ENCODE measurements at places on chromosomes 3 and 15. TPM values are rescaled to one million over a fixed set of nuclear protein-coding genes. Genes with fewer than 3 reads are reported as not detected.

The SLC12A8 gene
- 2.0 TPM for total RNA-seq

The KLF15 gene
- total RNA-seq = 5.7 TPM

- DNase-seq = no peak
These were observed 9.9 kb downstream of the CHDH start for GRCh38 chr3:53836084-53836872.

- DNase-seq = no peak
These were observed 22.3 kb upstream of the ALDH1L1 start for GRCh38 chr3:126202680-126203079.

GRCh38 chr3:15102256-15102655, 3.3 kb upstream of the RBSN start:
- DNase-seq = no peak

DNA sequence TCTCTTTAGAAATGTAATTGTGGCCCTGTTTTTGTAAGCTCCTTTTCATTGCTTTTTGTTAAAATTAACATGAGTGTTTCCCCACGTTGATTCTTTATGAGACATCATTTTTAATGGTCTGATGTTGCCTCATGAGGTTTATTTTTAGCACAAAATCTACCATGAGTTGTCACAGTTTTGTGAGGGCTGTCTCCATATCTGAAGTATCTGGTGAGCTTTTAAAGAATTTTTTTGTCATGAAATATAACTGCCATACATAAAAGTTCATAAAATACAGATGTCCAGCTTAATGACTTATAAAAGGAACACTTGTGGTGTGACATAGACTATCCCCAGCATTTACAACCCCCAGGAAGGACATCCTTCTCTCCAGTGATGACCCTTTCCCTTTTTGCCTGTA, 34.3 kb upstream of the CEMIP start:
- no peak for DNase-seq

DNA sequence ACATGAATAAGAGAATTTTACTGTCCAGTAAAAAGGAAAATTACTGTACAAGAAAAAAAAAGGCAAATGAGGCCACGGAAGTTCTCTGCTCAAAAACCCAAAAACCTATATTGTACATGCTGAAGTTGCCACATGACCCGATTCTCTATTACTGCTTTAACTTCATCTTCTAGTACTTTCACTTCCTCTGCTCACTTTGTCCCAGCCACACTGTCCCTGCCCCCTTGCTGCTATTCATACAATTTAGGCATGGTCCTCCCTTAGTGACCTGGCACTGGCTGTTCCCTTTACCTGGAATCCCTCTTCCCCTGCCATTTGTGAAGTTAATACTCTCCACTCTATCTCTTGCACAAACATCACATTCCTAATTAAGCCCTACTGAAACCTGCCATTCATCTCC, 457.4 kb downstream of the MAGI1 start:
- no peak for DNase-seq

DNA sequence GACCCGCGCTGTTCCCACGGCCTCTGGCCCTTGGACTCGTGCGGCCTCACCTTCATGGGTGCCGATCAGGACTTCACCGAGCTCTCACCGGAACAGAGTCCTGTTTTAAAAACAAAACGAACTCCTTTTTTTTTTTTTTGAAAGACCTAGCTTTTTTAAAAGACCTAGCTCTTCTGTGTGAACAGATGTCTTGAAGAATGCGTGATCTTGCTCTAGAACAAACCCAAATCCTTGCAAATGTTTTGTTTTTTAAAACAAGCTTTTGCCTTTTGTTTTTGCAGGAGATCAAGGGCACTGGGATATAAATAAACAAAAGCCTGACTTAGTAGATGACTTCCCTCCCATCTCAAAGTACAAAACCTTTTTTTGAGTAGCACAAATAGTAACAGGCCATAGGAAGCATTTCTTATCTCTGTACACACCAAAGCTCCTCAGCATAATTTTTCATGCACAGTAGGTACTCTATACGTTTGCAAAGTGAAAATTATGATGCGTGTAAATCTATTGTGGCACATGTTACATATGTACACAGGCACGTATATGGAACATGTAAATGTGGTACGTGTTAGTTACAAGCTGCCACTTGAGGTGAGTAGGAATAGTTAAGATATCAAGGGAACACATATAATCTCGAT, 1.1 kb upstream of the MSL2 start:
- no peak for DNase-seq

- no peak for DNase-seq
These were observed 118.5 kb upstream of the LMOD3 start for GRCh38 chr3:69240651-69241568.

GRCh38 chr3:25907081-25907480, 117.2 kb downstream of the OXSM start:
- DNase-seq = no peak

Data from osteocyte (in vitro differentiated cells).